Activated CD8-positive, alpha-beta T cell treated with anti-CD3 and anti-CD28 coated beads, Interleukin-2, amount 10 ng/mL, durations not matched to agents 7 days and 5 days (primary cell): ENCODE measurements at places on chromosomes 2 and 18. TPM values are rescaled to one million over a fixed set of nuclear protein-coding genes. Genes with fewer than 3 reads are reported as not detected.
A peak's percentile ranks its signal among the peaks of the same experiment; 100 is the strongest.

DNA sequence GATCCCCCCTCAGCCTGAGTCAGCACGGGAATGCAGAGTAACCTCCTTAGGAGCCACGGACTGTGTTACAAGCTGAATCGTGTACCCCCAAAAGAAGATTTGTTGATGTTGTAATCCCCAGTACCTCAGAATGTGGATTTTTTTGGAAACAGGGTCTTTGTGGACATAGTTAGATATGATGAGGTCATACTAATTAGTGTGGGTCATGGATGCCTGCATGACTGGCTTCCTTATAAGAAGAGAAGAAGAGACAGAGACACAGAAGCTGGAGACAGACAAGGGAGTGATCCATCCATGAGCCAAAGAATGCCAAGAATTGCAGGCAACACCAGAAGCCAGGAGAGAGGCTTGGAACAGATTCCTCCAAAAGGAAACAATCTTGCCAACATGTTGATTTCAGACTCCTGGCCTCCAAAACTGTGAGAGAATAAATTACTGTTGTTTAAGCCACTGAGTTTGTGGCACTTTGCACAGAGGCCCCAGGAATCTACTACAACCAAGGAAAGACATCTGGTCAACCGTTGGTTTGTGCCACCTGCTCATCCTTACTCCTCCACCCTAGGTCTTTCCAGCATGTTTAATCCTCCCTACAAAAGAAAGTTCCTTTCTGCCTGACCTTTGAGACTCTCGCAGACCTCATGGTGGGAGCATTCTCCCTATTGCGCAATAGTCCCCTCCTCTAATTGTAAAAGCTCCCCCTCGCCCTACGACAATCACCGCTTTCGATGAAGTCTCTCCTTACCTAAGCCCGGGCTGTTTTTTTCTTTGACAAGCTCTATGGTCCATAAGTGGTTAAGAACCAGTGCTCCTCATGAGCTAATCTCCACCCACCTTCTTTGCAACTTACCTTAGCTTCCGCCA lies 91.6 kb downstream of the DNER start:
- no peak for DNase-seq

GRCh38 chr2:102424754-102425153 lies 1.8 kb downstream of the IL18RAP start:
- DNase-seq: no peak

GRCh38 chr2:166351319-166351718 lies 24.4 kb downstream of the SCN9A start:
- no peak for DNase-seq

DNA sequence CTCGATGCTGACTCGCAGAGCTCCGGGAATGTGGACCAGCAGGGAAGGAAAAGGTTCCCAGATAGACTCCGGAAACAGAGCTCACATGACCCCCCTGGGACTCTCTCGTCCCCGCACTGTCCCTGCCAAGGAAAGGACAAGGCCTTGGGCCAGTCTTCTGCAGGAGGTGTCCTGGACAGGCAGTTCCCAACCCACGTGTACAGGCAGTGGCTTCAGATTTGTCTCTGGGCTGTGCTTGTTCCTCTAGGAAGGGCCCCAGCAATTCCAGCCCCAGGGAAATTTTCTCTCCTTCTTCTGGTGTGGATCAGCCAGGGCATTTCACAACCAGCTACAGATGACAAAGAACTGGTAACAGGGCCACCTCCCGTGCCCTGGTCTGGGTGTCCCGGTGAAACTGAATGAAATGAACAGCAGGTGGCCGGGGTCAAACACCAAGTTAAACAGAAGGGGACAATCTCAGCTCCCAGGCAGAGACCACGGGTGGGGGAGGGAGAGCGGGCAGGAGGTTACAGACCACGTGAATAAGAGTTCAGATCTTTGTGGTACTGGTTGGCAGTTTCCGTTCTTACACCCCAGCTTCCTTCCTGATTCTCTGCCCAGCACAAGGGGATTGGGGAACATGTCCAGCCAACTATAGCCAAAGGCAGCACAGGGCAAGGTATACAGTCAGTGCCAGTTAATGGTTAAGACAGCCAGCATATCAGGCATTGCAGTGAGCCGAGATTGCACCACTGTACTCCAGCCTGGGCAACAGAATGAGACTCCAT lies 52.2 kb upstream of the CAB39 start:
- peak; percentile 78 for DNase-seq

DNA sequence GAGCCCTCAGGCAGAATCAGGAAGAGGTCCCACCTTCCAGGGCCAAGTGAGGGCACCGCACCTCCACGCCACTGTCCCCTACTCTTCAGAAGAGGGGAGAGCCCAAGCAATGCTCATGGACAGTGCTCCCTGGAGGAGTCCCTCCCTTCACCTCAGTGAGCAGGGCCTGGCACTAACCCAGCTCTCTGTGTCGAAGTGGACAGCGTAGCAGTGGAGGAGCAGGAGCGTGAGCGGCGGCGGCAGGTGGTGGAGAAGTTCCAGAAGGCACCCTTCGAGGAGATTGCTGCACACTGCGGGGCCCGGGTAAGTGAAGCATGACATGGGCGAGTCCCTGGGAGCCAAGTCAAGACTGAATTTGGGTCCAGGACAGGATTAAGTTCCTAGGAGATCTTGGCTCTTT lies 16.7 kb downstream of the POMC start:
- DNase-seq: no peak

GRCh38 chr2:44934983-44935728 lies 6.3 kb upstream of the SIX3 start:
- no peak for DNase-seq

- no peak for DNase-seq
Measured at GRCh38 chr2:164430166-164430783, 191.0 kb downstream of the GRB14 start.

DNA sequence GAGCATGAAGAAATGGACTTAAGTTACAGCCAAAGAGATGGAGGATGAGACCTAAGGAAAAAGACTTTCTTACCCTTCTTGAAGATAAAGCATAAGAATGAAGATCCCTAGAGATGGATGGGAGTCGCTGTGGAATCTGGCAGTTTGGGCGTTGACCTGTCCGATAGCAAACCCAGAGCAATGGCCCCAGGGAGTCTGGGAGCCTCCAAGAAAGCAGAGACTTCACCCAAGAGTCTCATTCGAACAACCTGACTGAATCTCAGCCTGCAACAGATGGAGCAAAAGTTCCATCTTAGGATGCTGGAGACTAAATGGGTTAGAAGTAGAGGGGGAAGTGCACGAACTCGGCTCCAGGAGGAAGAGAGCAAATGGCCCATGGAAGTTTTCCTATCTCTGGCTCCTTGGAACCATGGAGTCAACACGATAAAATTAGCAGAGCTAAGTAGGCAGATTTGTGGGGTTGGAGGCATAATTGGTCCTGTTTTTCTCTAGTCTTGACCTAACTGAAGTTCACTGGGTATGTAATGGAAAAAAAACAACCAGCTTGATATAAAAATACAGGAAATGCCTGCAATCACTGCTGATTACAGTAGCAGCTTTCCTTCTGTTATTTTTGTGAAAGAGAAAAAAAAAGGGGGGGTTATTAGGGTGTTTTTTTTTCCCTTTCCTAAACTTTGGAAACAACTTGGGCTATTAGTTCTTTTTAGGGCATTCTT lies 178.4 kb upstream of the EPAS1 start:
- DNase-seq: no peak

DNA sequence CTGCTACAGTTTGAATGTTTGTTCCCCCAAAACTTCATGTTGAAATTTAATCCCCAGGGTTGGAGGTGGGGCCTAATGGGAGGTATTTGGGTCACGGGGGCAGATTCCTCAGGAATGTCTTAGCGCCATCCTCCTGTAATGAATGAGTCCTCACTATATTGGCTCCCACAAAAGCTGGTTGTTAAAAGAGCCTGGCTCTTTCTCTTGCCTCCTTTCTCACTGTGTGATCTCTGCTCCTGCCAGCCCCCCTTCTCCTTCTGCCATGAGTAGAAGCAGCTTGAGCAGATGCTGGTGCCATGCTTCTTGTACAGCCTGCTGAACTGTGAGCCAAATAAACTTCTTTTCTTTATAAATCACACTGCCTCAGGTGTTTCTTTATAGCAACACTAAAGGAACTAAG lies 721.0 kb upstream of the PKDCC start:
- no peak for DNase-seq

GRCh38 chr2:10165861-10166675 lies 43.5 kb downstream of the RRM2 start:
- DNase-seq: no peak

DNA sequence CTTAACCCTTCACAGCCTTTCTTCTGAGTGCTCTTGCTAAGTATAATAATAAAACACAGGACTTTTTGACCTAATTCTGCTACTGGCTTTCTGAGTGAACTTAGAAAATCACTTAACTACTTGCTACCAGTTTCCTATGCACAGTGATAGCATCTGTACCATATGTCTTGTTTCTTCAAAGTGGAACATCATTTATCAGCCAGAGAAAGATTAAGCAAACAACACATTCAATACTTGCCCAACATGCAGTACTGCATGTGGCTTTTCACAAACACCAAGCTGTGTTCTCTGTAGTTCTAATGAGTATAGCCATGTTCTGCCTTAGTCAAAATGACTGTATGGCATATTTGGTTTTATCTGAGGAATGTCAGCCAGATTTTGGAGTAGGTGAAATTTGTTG lies 1286.6 kb upstream of the ZEB2 start:
- DNase-seq: no peak

DNA sequence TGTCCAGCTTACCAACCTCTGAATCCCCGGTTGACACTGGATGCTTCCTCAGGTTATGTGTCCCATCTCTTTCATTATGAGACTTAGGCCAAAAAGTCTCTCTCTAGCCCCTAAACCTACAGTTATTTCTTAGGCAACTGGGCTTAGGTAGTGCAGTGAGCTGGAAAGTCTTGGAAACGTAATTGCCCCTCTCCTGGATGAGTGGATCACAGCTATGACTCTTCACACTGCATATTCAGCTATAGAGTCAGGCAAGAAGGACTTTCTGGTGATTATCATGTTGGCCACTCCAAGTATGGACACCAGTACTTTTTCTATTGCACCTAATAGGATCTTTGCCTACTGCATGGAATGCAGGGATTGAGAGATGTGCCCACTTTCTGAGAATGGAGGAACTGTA lies 458.3 kb upstream of the CELF4 start:
- no peak for DNase-seq

- DNase-seq: no peak
Measured at GRCh38 chr18:69817335-69817940, 130.2 kb downstream of the CD226 start.

DNA sequence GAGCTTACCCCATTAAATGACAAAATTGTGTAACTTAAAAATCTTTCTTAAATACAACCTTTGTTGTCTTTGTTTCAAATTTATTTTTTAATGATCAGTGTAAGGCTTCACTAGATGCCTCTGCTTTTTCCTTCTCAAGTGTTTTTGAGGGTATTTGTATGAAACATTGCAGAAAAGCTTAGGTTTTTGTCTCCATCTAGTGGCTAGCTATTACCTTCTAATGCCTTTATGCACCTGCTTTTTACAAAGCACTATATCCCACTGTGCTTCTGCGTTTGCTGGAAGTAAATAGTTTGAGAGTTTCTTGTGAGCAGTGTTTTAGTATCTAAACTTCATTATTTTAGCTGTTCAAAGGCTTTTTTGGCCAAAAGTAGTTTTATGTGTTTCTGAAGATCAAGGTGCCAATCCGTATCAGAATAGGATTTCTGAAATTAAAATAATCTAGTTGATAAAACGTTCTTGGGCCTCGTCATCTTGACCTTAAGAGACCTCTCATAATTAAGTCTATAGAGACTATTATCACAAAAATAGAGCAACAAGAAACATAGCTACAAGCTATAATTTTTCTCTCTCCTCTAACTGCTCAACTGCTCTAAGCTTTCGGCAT lies 47.0 kb downstream of the IWS1 start:
- no peak for DNase-seq

DNA sequence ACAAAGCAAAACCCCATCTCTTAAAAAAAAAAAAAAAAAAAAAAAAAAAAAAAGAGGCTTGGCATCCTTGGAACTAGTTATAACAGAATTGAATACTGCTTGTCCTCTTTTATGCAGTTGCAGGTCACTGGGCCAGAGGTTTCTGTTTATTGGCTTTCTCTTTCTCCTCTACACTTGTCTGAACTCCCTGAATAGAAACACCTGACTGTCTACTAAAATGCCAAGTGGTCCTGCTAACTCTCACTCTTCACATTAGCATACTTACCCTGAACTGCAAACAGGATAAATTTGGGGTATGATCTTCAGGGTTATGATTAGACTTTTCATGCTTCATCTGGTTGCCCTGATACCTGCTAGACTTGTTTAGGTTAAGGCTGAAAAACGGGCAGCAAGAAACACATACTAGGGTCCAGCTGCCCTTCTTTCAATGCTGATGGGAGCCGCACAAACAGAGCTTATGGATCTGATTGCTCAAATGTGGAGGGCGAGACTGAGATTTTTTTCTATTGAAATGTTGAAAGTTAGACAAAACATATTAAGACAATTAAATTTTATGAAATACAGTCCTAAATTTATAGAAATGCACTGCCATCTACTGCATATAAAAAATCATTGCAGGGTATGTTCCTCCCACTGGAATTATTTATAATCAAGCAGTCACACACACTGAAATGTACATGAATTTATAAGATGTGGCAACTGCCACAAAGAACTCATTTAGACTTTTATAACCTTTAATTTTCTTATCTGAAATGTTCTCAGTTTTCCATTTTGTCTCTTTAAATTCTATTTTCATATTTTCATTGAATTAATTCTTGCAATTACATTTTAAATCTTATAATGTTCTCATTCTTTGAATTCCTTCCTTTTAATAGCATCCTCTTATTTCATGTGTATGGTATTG lies 40.8 kb downstream of the GTF3C3 start:
- no peak for DNase-seq

- no peak for DNase-seq
Measured at GRCh38 chr2:39431592-39432316, 5.3 kb downstream of the MAP4K3 start.

DNA sequence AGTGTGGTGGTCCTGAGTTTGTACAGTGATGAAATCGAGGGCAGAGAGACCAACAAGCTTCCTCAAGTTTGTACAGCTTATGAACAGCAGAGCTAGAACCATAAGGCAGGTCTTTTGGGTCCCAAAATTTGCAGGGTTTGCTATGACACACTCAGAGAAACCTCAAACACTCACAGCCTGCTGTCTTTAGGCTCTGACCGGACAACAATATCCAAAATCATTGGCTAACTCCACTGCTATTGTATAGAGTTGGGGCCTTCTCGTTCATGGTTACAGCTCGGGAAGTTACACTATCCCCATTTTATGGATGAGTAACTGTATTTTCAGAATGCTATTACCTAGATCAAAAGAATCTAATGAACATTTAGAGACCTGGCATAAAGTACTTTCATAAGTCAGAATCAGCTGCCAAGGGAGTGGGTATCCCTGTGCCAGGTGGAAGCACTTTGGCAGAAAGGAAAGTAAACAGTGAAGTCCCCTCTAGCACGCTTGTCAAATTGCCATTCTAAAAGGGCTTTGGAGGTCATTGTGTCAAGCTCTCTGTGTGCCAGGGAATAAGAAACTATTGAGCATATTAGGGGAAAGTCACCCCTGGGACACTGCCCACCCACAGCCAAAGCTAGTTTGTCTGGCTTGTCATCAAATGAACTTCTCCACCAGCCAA lies 331.8 kb downstream of the ALK start:
- no peak for DNase-seq

- no peak for DNase-seq
Measured at GRCh38 chr2:37898448-37898847, 26.6 kb upstream of the RMDN2 start.

Gene RNU2-63P
- 7.0 TPM for total RNA-seq

Gene OBSL1
- total RNA-seq: 0.45 TPM

Gene CPS1
- total RNA-seq: 1.3 TPM

Gene CCL20
- not detected for total RNA-seq

Gene TEX44
- total RNA-seq: not detected

Gene ADD2
- total RNA-seq: 12.8 TPM

Gene TRPM8
- total RNA-seq: not detected

Gene GALM
- 27.6 TPM for total RNA-seq

Gene CCDC148
- not detected for total RNA-seq

Gene PSMA8
- 1.2 TPM for total RNA-seq

Gene HOXD11
- not detected for total RNA-seq
